Calu3 (cell line): ENCODE measurements at places on chromosomes 6 and 20.

GRCh38 chr6:155434096-155434495 lies 21.5 kb downstream of the NOX3 start:
- DNase-seq: no peak

DNA sequence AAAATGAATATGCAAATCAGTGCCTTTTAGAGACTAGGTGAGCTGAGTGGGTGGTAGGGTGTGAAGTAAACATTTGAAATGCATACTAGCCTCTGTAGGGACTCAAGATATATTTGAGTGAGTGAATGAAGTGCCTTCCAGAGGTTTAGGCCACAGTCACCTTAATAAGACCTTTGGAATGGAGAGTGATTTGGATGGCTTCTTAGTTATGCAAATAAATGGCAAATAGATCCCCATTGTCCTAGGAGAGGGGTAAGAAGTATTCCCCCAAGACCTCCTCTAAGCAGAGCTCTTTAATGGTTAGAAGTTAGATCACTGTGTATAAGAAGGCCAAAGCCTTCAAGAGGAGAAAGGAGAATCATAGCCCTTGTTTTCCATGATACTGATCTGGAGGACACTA lies 47.8 kb upstream of the IMPG1 start:
- DNase-seq: no peak

DNA sequence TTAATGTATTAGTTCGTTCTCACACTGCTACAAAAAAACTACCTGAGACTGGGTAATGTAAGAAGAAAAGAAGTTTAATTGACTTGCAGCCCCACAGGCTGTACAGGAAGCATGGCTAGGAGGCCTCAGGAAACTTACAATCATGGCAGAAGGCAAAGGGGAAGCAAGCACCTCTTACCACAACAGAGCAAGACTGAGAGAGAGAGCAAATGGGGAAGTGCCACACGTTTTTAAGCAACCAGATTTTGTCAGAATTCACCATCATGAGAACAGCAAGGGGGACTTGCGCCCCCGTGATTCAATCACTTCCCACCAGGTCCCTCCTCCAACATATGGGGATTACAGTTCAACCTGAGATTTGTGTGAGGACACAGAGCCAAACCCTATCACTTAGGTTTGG lies 70.8 kb upstream of the SRSF6 start:
- DNase-seq: no peak

DNA sequence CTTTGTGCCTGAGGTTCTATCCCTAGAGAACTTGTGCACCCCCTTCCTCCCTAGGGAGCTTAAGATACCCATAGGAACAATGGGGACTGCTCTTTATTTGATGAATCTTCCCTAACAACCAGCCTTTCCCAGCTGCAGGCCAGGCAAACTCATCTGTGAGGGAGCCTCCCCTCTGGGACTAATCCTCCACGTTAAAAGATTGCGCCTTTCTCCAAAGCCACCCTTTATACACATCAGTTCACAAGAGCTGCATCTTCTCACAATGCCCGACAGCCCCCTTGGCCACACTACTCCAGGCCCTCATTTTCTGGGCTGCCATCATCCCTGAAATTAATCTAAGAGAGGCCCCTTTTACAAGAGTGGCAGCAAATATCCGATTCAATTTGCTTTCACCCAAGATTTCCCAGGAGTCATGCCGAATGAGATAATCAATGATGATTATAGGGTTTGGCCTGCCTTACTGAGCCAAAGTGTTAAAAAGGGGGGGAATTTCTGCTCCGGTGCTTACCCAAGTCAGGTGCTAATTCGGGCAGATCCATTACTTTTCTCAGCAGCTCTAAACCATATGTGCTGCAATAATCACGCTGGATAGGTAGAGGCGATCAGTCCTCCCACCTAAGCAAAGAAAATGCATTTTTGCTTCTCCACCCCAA lies 336.5 kb downstream of the KIF16B start:
- DNase-seq: no peak

- peak; percentile 54 for DNase-seq
These were observed 129.4 kb downstream of the TRIM27 start for GRCh38 chr6:28794175-28795002.

DNA sequence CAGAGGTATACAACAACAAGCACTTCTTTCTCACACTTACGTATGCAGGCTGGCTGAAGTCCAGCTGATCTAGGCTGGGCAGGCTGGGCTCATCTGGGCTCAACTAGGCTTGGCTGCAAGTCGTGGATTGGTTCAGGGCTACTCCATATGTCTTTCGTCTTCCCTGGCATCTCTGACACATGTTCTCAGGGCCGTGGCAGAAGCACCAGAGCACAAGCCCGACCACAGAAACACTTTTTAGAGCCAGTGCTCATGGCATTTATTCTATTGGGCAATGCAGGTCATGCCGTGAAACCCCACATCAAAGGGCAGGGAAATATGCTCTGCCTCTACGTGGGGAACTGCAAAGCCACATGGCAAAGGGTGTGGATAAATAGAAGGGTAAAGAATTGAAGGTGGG lies 93.8 kb downstream of the RIN2 start:
- DNase-seq: no peak

GRCh38 chr6:30955367-30956042 lies 14.7 kb downstream of the MUCL3 start:
- DNase-seq: peak; percentile 72

DNA sequence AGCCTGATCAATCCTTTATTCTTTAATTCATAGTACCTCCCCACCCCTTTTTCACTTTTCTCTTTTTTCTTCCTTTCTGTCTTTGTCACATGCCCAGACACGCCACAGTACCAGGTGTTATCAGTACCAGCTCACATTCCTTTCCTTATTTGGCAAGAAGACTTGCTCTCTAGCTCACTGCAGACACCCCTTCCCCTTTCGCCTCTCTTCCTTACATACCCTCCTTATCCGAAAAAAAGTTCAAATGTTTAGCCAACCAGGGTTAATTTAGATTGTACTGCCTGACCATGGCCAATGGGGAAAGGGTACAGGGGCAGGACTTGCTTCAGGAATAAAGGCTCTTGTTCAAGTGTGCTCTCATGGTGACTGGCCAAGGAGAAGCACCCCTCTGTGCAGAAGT lies 9.3 kb upstream of the SIRPB2 start:
- peak; percentile 23 for DNase-seq

DNA sequence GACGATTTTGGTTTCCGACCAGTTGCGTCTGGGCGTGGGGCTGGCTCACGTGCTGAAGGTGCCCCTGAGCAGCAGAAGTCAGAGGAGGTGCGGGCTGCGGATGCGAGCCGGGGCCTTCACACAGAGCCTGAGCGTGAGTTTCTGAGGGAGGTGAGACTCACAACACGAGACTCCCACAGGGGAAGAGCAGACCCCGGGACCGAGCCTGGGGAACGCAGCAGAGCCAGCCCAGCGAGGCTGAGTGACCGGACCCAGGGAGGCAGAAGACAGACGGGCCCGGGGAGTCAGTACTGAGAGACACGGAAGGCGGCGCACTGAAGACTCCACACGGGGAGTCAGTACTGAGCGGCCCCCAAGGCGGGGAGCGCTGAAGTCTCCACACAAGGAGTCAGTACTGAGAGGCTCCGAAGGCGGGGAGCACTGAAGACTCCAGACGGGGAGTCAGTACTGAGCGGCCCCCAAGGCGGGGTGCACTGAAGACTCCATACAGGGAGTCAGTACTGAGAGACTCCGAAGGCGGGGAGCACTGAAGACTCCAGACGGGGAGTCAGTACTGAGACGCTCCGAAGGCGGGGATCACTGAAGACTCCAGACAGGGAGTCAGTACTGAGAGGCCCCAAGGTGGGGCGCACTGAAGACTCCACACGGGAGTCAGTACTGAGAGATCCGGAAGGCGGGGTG lies 77.8 kb downstream of the DLL1 start:
- no peak for DNase-seq

- DNase-seq: peak; percentile 46
These were observed 32.4 kb upstream of the TIAM2 start for GRCh38 chr6:154962753-154963152.

- no peak for DNase-seq
These were observed 52.8 kb upstream of the UTRN start for GRCh38 chr6:144232176-144232831.

GRCh38 chr20:16481977-16482376 lies 91.3 kb downstream of the KIF16B start:
- DNase-seq: no peak

GRCh38 chr6:7697432-7697819 lies 28.5 kb upstream of the BMP6 start:
- DNase-seq: no peak

DNA sequence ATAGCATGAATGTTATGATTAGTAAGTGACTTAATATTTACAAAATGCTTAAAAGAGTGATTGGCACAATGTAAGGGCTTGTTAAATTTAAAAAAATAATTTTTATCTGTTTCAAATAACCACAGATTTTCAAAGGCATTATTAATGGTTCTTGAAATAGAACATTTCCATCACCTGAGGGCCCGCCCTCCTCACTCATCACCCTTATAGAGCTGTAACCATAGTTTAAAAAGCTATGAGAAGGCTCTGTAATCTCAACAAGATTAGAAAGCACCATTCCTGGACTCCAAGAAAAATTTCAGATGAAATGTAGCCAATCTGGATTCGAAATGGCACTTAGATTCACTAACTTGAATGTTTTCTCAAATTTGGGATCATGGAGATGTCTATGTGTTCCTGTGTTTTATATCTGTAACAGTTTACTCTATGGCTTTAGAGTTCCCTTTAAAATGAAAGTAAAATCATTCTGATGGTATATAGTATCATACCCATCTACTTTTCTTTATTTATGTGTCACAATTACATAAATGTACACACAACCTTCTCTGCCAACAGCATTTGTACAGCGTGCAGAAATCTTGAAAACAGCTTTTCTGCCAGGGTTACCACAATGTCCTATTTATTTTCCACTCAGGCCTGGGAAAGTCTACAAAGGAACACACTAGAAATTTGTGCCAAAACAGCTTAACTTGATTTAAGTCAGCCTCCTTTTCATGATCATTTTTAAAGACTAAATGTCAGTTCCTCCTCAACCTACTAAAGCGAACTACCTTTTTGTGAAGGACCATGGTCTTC lies 207.7 kb downstream of the TBX18 start:
- no peak for DNase-seq
